ENCODE measurements at places on chromosomes 3 and 15.

DNA sequence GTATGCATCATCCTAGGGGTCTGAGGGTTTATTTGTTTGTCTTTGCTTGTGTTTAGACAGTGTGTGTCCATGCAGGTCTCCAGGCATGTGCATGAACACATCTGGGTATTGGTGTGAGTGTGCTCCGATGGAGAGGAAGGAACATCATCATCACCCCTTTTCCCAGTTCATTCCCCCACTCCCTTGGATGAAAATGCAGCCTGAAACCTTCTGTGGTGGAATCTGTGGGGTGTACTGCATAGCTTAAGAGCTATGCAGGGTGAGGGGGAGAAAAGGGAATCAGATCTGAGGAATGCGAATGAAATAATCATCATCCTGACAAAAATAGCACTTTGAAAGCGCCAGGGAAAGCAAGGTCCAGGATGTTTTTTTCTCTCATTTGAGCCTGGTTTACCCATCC, 520.1 kb downstream of the NTRK3 start:
- no peak for DNase-seq

DNA sequence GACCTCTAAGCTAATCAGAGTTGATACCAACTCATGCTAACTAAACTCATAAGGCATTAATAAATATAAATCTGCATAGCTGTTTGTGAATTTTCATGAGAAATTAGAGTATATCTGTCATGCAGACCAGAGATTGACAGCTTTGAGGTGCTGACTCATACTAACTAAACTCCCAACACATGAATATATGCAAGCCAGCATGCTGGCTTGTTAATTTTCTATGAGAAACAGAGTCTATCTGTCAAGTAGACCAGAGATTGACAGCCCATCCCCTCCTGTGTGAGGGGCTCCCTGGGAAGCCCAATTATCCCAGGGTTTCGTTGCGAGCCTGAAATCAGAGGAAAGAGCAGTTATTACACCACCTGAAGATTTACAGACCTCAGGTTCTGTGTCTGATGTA, 69.3 kb downstream of the CD47 start:
- no peak for DNase-seq

GRCh38 chr3:161474139-161474538, 22.5 kb upstream of the OTOL1 start:
- DNase-seq: no peak

DNA sequence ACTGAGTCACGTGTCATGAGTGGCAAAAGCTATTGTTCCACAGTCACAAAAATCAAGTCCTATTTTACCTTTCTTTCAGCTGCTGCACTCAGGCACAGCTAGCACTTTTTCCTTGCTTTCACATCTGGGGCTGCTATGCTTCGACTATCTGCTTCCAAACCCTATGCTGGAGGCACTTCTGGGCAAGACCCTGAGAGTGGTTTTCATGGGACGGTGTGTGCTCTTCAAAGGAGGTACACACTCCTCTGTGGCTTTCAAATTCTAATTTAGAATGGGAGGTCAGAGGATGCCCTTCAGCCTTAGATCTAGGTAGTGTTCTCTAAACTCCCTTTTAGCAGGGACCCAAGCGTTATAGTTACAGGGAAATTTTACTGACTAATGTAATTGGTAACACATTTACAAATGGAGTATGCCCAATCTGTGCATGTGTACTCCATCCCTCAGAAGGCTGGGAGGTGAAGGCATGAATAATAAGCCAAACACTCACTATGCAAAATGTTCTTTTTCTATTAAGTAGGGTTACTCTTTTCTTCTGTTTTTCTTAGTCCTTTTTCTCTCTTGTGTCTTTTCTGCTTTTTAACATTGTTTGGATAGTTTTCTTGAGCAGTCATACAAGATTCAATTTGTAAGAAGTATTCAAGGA, 188.3 kb downstream of the LSAMP start:
- no peak for DNase-seq

DNA sequence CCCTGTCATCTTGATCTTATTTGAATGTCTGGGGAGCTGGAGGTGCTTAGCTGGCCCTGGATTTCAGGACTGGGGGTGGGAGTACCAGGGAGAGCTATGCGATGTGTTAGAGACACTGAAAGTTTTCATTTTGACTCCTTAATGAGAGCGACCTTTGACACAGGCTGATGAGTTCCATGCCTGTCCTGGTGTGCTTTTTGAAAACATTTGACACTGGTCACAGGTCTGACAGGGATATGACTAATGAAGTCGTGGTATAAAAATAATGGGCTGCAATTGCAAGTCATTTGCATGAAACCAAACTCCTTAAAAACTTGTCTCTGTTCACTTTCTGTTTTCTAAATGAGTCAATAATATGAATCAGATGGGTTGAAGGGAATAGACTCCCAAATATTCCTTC, 81.9 kb downstream of the MECOM start:
- no peak for DNase-seq

DNA sequence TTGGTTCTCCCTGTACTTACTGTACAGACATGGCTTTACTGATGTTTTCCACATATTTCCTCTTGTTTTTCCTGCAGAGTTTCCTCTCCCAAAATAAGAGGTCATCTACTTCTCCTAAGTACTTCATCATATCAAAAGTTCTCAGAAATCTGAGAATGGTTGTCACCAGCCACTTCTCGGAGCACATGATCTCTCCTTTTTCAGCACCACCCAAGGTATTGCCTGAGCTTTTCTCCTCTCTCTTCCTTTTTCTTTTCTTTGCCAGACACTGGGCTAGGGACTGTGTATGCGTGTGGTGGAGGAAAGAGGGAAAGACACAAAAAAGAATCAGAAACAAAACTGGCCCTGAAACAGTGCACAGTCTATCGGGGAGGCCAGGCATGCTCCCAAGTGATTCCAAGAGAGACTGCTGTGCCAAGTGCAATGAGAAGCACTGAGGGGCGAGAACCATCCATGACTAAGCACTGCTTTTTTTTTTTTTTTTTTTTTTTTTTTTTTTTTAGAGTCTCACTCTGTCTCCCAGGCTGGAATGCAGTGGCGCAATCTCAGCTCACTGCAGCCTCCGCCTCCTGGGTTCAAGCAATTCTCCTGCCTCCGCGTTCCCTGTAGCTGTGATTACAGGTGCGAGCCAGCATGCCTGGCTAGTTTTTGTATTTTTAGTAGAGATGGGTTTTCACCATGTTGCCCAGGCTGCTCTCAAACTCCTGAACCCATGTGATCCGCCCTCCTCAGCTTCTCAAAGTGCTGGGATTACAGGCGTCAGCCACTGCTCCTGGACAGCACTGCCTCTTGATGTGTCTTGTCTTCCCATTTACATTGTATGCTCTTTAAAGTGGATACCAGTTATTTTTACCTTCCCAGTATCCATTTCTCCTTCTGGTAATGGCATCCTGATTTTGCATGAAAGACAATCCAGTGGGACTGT, 194.0 kb upstream of the FEZF2 start:
- DNase-seq: no peak

- no peak for DNase-seq
These were observed 2.5 kb downstream of the HACD2 start for GRCh38 chr3:123582315-123582714.

DNA sequence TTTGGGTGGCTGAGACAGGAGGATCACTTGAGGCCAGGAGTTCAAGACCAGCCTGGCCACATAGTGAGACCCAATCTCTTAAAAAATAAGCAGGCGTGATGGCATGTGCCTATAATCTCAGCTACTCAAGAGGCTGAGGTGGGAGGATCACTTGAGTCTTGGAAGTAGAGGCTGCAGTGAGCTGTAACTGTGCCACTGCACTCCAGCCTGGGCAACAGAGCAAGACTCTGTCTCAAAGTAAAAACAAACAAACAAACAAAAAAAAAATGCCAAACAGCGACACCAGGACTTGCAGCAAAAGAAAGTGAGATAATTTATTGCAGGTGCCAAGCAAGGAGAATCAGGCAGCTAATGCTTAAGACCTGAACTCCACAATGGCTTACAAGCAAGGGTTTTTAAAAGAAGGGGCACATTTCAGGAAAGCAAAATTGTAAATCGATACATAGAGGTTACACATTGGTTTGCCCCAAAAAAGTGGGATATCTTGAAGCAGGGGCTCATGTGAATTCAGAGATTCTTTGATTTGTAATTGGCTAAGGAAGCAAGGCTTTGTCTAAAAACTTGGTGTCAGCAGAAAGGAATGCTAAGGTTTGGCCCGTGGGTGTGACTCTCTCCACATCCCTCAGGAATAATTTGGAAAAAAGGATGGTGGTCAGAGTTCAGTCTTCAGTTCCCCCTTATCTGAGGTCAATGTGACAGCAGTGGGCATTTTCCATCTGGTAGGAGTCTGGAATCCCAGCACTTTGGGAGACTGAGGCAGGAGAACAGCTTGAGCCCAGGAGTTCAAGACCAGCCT, 5.2 kb upstream of the MPI start:
- no peak for DNase-seq

GRCh38 chr3:43506644-43507043, 115.2 kb downstream of the ANO10 start:
- DNase-seq: no peak

DNA sequence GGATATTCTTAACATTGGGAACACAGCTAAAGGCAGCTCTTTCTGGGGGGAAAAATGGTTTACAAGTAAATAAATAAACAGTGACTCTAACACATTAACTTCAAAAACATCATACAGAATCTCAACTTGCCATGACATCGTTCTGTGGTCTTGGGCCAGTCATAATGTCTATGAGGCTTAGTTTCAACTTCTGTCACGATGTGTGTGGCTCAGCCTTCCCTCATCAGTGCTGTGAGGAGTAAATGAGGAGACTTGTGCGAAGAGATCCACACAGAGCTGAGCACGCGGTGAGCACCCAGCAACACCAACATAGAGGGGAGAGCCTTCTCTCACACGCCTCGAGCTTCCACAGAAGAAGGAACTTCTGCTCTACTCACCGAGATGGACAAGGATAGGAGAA, 49.0 kb downstream of the DZIP1L start:
- DNase-seq: no peak

- DNase-seq: no peak
These were observed 105.9 kb downstream of the DUT start for GRCh38 chr15:48437178-48437577.

DNA sequence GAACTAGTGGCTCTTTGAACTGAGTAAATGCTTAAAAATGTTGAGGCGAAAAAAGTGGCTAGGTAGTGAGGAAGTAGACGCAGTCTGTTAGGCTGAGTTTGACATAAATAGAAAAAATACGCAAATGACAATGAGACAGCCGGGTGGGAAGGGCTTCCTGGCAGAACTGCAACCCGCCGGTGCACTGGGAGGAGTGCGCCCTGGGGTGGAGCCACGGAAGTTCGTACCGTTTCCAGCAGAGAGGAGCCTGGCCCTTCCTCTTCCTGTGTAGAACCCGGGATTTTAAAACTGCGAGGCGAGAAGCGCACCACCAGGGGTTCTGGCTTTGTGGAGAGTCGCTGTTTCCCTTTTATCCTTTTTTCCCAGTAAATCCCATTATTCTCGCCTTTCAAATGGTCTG, 602.6 kb downstream of the PYDC2 start:
- no peak for DNase-seq

GRCh38 chr3:81716870-81717509, 44.5 kb downstream of the GBE1 start:
- DNase-seq: no peak

DNA sequence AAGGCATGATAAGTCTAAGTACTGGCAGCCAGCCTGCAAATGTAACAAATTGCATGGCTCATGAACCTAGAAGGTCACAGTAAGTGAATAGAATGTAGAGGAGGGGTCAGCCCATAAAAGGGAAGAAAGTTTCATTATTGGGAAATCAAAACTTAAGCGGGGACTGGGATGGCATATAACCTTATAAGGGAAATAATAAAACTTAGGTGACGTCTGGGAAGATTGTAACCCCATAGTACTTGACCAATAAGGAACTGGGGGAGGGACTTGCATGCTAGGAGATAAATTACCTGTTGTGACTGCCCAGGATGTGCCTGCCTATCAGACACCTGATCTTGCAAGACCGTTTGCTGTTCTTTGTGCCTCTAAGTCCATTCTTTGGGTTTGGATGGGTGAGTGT, 28.1 kb upstream of the MCTP2 start:
- no peak for DNase-seq

DNA sequence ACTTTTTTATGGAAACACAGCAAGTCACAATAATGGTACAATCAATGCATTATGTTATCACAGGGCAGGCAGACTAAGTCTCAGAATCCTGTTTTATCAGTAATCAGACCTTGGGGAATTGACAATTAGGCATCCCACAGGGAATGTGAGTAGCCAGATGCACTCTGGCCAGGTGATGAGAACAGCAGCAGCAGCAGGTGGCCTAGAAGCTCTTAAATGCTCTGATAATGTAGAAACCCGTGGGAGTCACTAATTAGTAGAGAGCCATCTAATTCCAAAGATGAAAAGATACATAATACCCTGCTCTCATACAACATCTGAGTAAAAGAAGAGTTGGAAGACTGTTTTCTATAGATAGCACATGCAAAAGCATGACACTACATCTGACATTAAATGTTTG, 12.6 kb downstream of the CEP152 start:
- no peak for DNase-seq

- no peak for DNase-seq
These were observed 6.7 kb upstream of the SLC12A8 start for GRCh38 chr3:125219261-125219701.

- no peak for DNase-seq
These were observed 131.6 kb downstream of the CHCHD6 start for GRCh38 chr3:126835472-126836219.

DNA sequence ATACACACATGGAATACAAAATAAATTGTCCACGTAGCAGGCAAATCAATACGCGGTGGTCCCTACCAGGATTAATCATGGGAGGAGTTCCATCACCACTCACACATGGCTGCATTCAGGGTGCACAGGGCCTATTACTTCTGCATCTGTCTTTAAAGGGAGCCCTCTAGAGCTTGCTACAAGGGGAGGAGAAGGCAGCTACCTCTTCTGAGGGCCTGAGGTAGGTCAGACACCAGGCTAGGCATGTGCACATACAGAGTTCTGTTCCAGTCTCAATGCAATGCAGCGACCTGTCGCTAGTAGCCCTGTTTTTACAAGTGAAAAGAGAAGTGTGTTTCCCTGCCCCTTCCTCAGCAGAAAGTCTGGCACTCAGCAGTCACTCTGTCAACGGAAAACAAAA, 102.7 kb downstream of the ROBO2 start:
- DNase-seq: no peak

DNA sequence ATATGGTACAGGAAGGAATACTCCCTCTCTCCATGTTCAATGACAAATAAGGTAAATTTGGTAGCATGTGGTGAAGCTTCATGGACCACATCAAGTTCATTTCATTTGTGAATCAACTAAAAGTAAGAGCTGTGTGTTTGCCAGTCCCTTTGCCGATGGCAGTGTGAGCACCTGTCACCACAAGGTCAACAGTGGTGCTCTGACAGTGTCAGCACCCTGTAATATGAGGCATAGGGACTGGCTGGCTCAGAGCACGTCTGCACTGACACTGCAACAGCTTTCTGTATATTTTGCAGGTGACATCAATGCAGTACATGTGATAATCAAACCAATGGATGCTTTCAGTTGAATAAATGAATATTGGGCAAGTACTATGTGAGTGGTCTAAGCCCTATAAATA, 852.4 kb downstream of the TUSC7 start:
- DNase-seq: no peak

- no peak for DNase-seq
These were observed 182.5 kb upstream of the KCNH8 start for GRCh38 chr3:18965781-18966180.

All from GOT3 (cell line).